ENCODE measurements at places on chromosomes 1 and 21.

GRCh38 chr1:178066296-178066907, 27.5 kb upstream of the RASAL2 start:
- H3K27me3 ChIP-seq: no peaks in the 10 kb centered on the region
- DNase-seq: no peak
- H3K4me3 ChIP-seq: no peak overlapping the region
- no peaks in the 10 kb centered on the region for H3K36me3 ChIP-seq
- H3K27ac ChIP-seq: no peak overlapping the region
- no peaks in the 10 kb centered on the region for H3K4me1 ChIP-seq

- H3K27me3 ChIP-seq: no peaks in the 10 kb centered on the region
- peak overlapping the region; percentile 77 for H3K4me3 ChIP-seq
These were observed 652 bp downstream of the ARL8A start for GRCh38 chr1:202143768-202144401.

- H3K27me3 ChIP-seq: no peaks in the 10 kb centered on the region
- H3K27ac ChIP-seq: peak overlapping the region; percentile 40
- H3K4me3 ChIP-seq: peak overlapping the region; percentile 88
- H3K36me3 ChIP-seq: peaks cover 7% of the 10 kb centered on the region
- DNase-seq: no peak
These were observed 472 bp downstream of the DTL start for GRCh38 chr1:212035835-212036605.

GRCh38 chr1:207181847-207182246, 77.8 kb downstream of the C4BPA start:
- no peaks in the 10 kb centered on the region for H3K36me3 ChIP-seq
- H3K4me3 ChIP-seq: no peak overlapping the region
- no peaks in the 10 kb centered on the region for H3K27me3 ChIP-seq
- H3K4me1 ChIP-seq: no peaks in the 10 kb centered on the region

DNA sequence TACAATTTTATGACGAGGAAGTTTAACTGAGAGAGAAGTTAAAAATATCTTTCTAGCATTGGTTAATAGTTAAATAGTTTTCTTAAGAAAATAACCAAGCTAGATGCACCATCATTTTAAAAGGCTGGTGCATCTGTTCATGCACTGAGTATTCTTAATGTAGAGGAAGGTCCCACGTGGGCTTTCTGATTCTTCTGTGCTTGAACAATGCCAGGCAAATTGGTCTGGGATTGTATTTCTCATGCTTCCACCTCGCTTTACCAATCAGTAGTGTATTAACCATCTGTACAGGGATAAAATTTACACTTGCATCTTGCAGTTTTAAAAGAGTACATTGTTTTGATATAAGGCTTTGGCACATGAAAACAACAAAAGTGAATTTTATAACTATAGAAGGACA, 47.4 kb upstream of the MTF2 start:
- H3K27me3 ChIP-seq: no peaks in the 10 kb centered on the region
- no peaks in the 10 kb centered on the region for H3K36me3 ChIP-seq
- no peak overlapping the region for H3K4me3 ChIP-seq
- no peaks in the 10 kb centered on the region for H3K4me1 ChIP-seq

DNA sequence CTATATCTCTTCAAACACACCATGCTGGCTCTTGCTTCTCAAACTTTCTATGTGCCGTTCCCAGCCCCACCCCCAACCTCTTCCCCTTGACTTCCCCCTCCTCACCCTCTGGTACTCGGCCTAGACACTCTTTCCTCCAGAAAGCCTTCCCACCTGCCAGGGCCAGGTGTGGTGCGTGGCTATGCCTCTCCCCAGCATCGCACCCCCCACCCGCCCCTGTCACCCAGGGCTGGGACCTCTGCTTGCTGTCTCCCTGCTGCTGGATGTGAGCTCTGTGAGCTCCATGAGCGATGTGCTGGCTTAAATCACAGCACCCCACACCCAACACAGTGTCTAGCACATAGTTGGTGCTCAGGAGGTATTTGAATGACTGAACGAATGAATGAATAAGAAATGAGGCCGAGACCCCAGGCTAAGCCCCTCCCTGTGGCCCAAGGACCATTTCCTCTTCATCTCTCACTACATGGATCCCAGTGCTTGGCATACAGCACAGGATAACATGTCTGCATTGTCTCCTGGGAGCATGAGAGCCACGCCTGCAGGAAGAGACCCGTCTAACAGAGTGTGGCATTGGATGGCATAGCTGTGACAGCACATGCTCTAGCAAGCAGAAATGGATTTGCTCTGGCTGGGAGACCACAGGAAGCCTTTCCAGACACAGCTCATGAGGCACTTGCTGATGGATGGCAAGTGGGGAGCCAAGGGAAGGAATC, 19.7 kb downstream of the TNNT2 start:
- no peaks in the 10 kb centered on the region for H3K36me3 ChIP-seq
- DNase-seq: no peak
- no peaks in the 10 kb centered on the region for H3K4me1 ChIP-seq
- H3K27me3 ChIP-seq: peaks cover 4% of the 10 kb centered on the region

DNA sequence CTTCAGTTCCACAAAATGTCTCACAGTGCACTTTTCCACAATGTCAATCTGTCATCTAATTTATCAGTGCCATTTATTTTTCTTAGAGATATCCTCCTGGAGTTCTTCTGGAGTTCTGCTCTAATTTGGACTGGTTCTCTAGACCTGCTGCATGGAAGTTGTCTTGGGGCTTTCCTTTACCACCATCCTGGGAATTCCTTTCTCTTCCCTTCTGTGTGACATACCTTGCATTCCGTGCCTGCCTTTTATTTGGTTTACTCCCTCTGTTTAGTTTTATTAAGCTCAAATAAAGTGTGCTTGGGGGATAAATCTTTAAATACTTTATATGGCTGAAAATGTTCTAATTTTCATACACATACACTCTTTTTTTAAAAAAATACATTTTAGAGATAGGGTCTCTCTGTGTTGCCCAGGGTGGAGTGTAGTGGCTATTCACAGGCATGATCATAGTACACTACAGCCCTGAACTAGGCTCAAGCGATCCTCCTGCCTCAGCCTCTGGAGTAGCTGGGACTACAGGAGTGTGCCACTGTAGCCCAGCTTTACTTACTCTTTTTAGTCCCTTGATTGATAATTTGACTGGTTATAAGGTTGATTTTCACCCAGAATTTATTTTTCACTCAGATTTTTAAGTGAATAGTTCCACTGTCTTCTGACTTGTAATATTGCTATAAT, 14.4 kb downstream of the MTF2 start:
- no peak overlapping the region for H3K4me3 ChIP-seq
- no peak overlapping the region for H3K27ac ChIP-seq
- no peak for DNase-seq
- no peaks in the 10 kb centered on the region for H3K27me3 ChIP-seq
- H3K4me1 ChIP-seq: no peaks in the 10 kb centered on the region
- no peaks in the 10 kb centered on the region for H3K36me3 ChIP-seq

- no peaks in the 10 kb centered on the region for H3K4me1 ChIP-seq
- no peak overlapping the region for H3K27ac ChIP-seq
- H3K27me3 ChIP-seq: no peaks in the 10 kb centered on the region
- no peak for DNase-seq
- no peaks in the 10 kb centered on the region for H3K36me3 ChIP-seq
These were observed 663.5 kb downstream of the NCAM2 start for GRCh38 chr21:21661741-21662140.

- H3K27me3 ChIP-seq: 0 out of 2 replicates have a peak, but pooled peaks cover 3% of the 10 kb centered on the region
- no peak overlapping the region for H3K4me3 ChIP-seq
- no peak for DNase-seq
These were observed 53.9 kb upstream of the TTC34 start for GRCh38 chr1:2855206-2856065.

GRCh38 chr1:55235722-55236121, 20.6 kb upstream of the USP24 start:
- peaks cover 2% of the 10 kb centered on the region for H3K4me1 ChIP-seq
- H3K36me3 ChIP-seq: no peaks in the 10 kb centered on the region
- no peak overlapping the region for H3K27ac ChIP-seq
- H3K4me3 ChIP-seq: no peak overlapping the region

GRCh38 chr1:51729824-51730301, 113.0 kb downstream of the OSBPL9 start:
- no peak for DNase-seq
- H3K4me3 ChIP-seq: peak overlapping the region; percentile 83
- peak overlapping the region; percentile 66 for H3K27ac ChIP-seq
- no peaks in the 10 kb centered on the region for H3K27me3 ChIP-seq
- peaks cover 6% of the 10 kb centered on the region for H3K4me1 ChIP-seq
- no peaks in the 10 kb centered on the region for H3K36me3 ChIP-seq

- no peaks in the 10 kb centered on the region for H3K36me3 ChIP-seq
- H3K4me3 ChIP-seq: no peak overlapping the region
- H3K4me1 ChIP-seq: no peaks in the 10 kb centered on the region
- no peak overlapping the region for H3K27ac ChIP-seq
- peak; percentile 44 for DNase-seq
These were observed 4.7 kb downstream of the SLC1A7 start for GRCh38 chr1:53137729-53138128.

DNA sequence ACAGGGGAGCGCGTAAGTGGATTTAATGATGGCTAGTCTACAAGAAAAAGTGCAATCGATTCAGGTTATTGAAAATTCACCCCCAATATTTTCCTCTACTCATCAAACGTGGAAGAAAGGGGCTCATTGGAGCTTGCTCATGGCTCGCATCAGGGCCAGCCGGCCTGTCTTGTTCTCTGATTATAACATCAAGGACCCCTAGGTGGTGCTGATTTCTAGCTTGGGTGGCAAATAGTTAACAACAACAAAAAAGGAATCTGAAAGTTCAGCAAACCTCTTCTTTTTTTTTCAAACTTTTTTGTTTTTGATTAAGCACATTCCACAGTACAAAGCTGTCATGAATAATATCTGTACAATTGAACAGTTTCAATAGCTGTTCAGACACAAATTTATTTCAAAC, 35.8 kb upstream of the SOD1 start:
- H3K36me3 ChIP-seq: no peaks in the 10 kb centered on the region
- no peaks in the 10 kb centered on the region for H3K27me3 ChIP-seq
- no peak overlapping the region for H3K27ac ChIP-seq
- no peaks in the 10 kb centered on the region for H3K4me1 ChIP-seq

GRCh38 chr21:36005879-36006400, 54.4 kb downstream of the SETD4 start:
- no peak overlapping the region for H3K27ac ChIP-seq
- no peaks in the 10 kb centered on the region for H3K4me1 ChIP-seq
- H3K27me3 ChIP-seq: no peaks in the 10 kb centered on the region
- H3K4me3 ChIP-seq: no peak overlapping the region

- peaks cover 10% of the 10 kb centered on the region for H3K27me3 ChIP-seq
- no peak for DNase-seq
- peaks cover 6% of the 10 kb centered on the region for H3K4me1 ChIP-seq
- no peak overlapping the region for H3K4me3 ChIP-seq
- H3K36me3 ChIP-seq: no peaks in the 10 kb centered on the region
These were observed 1.1 kb downstream of the SPRR1B start for GRCh38 chr1:153032073-153032472.

GRCh38 chr1:87064986-87065385, 150.6 kb downstream of the HS2ST1 start:
- H3K27me3 ChIP-seq: no peaks in the 10 kb centered on the region
- no peaks in the 10 kb centered on the region for H3K36me3 ChIP-seq
- H3K27ac ChIP-seq: no peak overlapping the region
- H3K4me1 ChIP-seq: no peaks in the 10 kb centered on the region

DNA sequence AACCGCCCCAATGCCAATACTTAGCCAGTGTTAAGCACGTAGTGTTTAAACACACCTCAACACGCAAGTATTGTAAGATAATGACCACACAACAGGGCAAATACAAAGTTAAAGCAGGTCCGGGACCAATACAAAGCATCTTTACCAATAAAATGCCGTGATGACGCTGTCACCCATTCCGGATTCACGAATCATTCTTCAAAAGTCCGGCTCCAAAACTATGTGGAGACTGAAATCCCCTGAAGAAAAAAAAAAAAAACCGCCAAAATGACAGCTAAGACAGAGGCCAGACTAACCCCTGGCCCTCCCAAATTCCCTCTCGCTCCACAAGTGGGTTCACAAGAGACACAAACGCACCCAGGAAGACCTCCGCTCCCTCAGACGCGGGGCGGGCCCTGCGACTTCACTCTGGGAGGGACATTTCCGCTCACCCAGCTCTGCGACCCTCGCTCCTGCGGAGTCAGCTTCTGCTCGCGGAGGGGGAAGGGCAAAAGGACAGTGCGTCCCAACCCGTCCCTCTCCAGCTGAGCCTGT, 625 bp upstream of the DARS2 start:
- H3K4me1 ChIP-seq: peaks cover 7% of the 10 kb centered on the region
- H3K4me3 ChIP-seq: peak overlapping the region; percentile 96
- DNase-seq: no peak
- H3K36me3 ChIP-seq: no peaks in the 10 kb centered on the region
- H3K27ac ChIP-seq: peak overlapping the region; percentile 82
- no peaks in the 10 kb centered on the region for H3K27me3 ChIP-seq

GRCh38 chr1:110850627-110851026, 22.3 kb upstream of the CD53 start:
- H3K27me3 ChIP-seq: peaks cover 68% of the 10 kb centered on the region
- no peak overlapping the region for H3K27ac ChIP-seq
- H3K4me1 ChIP-seq: no peaks in the 10 kb centered on the region
- DNase-seq: no peak

DNA sequence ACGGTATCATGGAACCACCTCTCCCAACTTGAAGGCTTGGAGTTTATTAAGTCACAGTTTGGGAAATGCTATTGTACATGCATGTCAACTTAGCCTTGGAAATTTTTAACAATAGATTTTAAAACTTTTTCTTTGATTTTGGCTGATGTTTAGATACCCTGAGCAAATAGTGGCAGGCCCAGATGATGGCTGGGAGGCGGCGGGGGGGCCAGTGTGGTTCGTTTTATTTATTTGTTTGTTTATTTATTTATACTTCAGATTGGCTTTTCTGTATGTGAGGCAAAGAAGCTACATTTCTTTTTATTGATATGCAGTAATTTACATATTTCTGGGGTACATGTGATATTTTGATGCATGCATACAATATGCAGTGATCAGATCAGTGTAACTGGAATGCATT, 82.0 kb downstream of the VWA5B1 start:
- H3K36me3 ChIP-seq: no peaks in the 10 kb centered on the region
- H3K27ac ChIP-seq: no peak overlapping the region
- H3K4me1 ChIP-seq: peaks cover 24% of the 10 kb centered on the region
- H3K27me3 ChIP-seq: peaks cover 5% of the 10 kb centered on the region

DNA sequence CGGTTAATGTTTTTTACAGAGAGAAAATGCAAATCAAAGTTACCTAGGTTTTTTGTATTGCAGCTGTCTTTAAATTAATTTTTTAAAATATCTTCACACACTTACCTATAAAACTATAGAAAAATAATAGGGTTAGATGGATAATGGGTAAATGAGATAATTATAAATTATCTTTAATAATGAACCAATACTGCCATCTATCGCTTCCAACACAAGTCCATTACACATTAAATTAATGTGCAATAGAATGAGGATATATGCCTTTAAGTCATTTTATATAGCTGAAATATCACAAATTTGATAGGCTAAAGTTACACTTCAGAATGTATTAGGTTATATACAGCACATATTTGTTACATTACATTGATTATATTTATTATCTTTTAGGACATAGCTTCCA, 2212.8 kb downstream of the MRPL39 start:
- H3K4me3 ChIP-seq: no peak overlapping the region
- H3K4me1 ChIP-seq: no peaks in the 10 kb centered on the region
- H3K27me3 ChIP-seq: no peaks in the 10 kb centered on the region
- H3K36me3 ChIP-seq: no peaks in the 10 kb centered on the region

- no peaks in the 10 kb centered on the region for H3K36me3 ChIP-seq
- no peak overlapping the region for H3K27ac ChIP-seq
- DNase-seq: no peak
- H3K4me1 ChIP-seq: peaks cover 6% of the 10 kb centered on the region
These were observed 43.8 kb downstream of the SLX9 start for GRCh38 chr21:44983421-44984206.

- no peaks in the 10 kb centered on the region for H3K36me3 ChIP-seq
- no peak overlapping the region for H3K27ac ChIP-seq
- H3K27me3 ChIP-seq: no peaks in the 10 kb centered on the region
- no peak overlapping the region for H3K4me3 ChIP-seq
These were observed 178.4 kb downstream of the HS2ST1 start for GRCh38 chr1:87092846-87093245.

Measured in HCT116 (cell line).